ENCODE measurements at places on chromosomes 11 and 22. TPM values are rescaled to one million over a fixed set of nuclear protein-coding genes. Genes with fewer than 3 reads are reported as not detected.
A peak's percentile ranks its signal among the peaks of the same experiment; 100 is the strongest.

KRTAP5-1 gene
- not detected for total RNA-seq

OR8A1 gene
- not detected for total RNA-seq

CALCA gene
- total RNA-seq, result 0.42 TPM

- no peaks in the 10 kb centered on the region for H3K36me3 ChIP-seq
- DNase-seq, result peak; percentile 6
- peaks cover 14% of the 10 kb centered on the region for H3K4me1 ChIP-seq
- H3K27me3 ChIP-seq, result no peaks in the 10 kb centered on the region
- no peak overlapping the region for H3K27ac ChIP-seq
Measured at GRCh38 chr11:76657187-76658170, 13.1 kb downstream of the LRRC32 start.

- no peak overlapping the region for H3K4me3 ChIP-seq
- no peak for DNase-seq
- H3K36me3 ChIP-seq, result peaks cover 22% of the 10 kb centered on the region
- no peak overlapping the region for H3K27ac ChIP-seq
- no peaks in the 10 kb centered on the region for H3K4me1 ChIP-seq
- H3K27me3 ChIP-seq, result peaks cover 4% of the 10 kb centered on the region
Measured at GRCh38 chr11:94218372-94218771, 86.0 kb upstream of the IZUMO1R start.

- peaks cover 5% of the 10 kb centered on the region for H3K27me3 ChIP-seq
- H3K4me3 ChIP-seq, result no peak overlapping the region
- peaks cover 38% of the 10 kb centered on the region for H3K4me1 ChIP-seq
- DNase-seq, result no peak
- no peaks in the 10 kb centered on the region for H3K36me3 ChIP-seq
- no peak overlapping the region for H3K27ac ChIP-seq
Measured at GRCh38 chr11:72635309-72635915, 38.8 kb downstream of the PDE2A start.

DNA sequence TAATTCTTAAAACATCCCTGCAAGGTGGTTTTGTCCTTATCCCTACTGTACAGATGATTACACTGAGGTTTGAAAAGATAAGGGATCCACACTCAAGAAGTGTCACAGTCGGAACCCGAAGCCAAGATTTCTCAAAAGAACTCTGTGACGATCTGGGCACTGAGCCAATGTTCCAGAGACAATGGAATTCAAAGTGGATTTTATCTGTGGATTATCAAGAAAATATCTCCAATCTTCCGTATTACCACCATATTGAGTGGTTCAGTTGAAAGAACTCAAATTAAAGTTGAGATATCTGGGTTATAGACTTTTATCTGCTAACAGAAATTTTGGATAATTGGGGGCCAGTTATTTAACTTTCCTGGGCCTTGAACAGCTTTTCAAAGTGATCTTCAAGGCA is 100.0 kb upstream of the GRAMD1B start:
- no peak for DNase-seq
- H3K4me3 ChIP-seq, result no peak overlapping the region
- H3K4me1 ChIP-seq, result peaks cover 14% of the 10 kb centered on the region
- H3K36me3 ChIP-seq, result peaks cover 15% of the 10 kb centered on the region
- H3K27me3 ChIP-seq, result no peaks in the 10 kb centered on the region
